ENCODE measurements at places on chromosomes 11 and 22. TPM values are rescaled to one million over a fixed set of nuclear protein-coding genes. Genes with fewer than 3 reads are reported as not detected.

The MMP10 gene
- total RNA-seq, result 45.8 TPM

The ST14 gene
- not detected for total RNA-seq

DNA sequence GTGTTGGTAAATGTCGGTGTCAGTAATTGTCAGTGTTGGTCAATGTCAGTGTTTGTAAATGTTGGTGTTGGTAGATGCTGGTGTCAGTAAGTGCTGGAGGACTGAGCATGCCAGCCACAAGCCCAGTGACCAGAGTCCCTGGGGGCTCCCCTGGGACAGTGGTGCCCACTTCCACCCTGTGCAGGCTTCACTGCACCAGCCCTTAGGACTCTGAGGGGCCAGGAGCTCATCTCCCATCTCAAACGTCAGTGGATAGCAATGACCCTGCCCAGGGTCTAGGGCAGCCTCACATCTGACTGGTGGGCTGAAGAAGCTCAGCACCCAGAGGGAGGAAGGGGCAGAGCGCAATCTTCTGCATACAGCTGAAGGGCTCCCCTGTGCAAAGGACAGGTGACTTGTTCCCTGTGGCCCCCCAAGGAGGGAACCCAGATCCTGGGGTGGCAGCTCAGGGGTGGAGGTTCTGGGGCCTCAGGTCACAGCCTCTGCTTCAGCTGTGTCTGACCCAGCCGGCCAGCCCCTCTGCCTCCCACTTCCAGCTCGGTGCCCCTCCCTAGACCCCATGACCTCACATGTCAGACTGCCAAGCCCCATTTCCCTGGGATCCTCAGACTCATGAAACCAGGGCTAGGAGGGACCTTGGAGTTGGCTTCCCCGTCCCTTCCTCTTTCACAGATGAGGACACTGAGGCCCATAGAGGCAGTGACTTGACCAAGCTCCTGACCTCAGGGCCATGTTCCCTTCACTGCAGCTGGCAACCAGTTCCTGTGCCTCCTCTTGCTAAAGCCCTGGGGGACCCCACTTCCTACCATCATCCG is 138.4 kb downstream of the CRYBB2 start:
- no peak for DNase-seq

- DNase-seq, result no peak
These were observed at the start of gene CRYBB1 for GRCh38 chr22:26617271-26618199. Gene CRYBB1, minus strand, starts transcription at chr22:26618027. Its CDS starts 1,708 bp downstream, at chr22:26616319.

- no peak for DNase-seq
These were observed 6.9 kb downstream of the C22orf39 start for GRCh38 chr22:19440411-19441195.

The NXPE4 gene
- total RNA-seq, result not detected

The MN1 gene
- total RNA-seq, result 0.22 TPM

- no peak for DNase-seq
These were observed 143.9 kb downstream of the CADM1 start for GRCh38 chr11:115360186-115360824.

DNA sequence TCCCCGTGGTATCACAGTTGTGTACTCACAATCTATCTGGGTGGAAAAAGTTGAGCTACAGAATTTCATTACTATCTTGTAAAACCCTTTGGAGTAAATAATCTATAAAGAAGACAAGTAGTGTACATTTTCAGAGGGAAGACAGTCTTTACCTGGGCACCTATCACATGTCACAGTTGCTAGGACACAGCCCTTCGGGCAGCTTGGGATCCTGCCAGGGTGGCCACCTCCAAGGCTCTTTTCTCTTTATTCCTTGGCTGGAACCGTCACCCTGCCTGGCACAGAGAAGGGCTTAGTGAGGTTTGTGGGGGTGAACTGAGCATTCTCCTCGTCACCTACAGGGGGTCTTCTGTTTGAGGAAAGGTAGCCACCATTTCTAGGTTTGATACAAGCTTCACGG is 23.6 kb downstream of the LRRC74B start:
- no peak for DNase-seq

The EHBP1L1 gene
- total RNA-seq, result 4.8 TPM

The RRP8 gene
- total RNA-seq, result 10.3 TPM

The LUZP2 gene
- total RNA-seq, result not detected

DNA sequence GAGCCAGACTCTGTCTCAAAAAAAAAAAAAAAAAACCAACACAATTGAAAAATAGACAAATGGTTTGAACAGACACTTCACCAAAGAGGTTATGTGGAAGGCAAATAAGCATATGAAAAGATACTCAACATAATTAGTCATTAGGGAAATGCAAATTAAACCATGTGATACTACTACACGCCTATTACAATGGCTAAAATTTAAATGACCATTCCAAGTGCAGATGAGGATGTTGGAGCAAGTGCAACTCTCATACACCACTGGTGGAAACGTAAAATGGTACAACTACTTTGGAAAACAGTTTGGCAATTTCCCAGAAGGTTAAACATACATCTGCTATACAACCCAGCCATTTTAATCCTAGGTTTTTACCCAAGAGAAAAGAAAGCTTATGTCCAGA is 24.3 kb downstream of the EIF4ENIF1 start:
- DNase-seq, result no peak

DNA sequence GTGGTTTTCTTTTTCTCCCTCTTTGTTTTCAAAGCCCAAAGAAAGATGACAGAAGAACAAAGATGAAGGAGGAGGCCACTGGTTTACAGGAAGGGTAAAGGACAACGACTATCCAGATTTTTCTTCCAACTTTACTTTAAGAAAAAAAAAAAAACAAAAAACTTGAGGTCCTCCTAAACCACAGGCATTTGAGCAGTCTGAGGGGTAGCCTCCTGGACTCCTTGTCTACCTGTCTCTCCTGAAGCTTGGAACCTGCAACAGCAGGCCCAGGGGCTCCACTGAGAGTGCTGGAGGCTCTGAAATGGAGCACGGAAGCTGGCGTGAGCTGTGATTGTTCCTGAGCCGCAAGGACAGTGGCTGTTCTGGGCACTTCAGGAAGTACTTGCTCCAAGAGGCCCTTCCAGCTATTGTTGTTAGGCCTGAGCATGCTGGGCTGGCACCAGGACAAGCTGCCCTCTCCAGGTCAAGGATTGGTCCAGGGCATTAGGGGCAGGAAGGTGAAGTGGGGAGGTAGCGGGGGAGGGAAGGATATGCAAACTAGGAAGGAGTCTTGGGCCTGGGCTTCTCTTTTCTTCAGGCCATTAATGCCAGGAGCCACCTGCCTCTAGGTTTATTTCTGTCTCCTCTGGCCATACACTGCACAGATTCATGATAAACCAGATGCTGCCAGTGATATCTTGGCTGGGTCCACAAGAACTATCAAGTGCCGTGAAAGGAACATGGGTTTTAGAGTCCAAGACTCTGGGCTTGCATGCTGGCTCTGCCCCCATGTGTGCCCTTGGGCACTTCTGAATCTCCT is 147.3 kb downstream of the CCDC34 start:
- DNase-seq, result peak; percentile 88

The TALDO1 gene
- 121 TPM for total RNA-seq

The GLYAT gene
- not detected for total RNA-seq

The OR52I1 gene
- total RNA-seq, result not detected

GRCh38 chr11:6629892-6630631 is 10.8 kb upstream of the TPP1 start:
- no peak for DNase-seq

DNA sequence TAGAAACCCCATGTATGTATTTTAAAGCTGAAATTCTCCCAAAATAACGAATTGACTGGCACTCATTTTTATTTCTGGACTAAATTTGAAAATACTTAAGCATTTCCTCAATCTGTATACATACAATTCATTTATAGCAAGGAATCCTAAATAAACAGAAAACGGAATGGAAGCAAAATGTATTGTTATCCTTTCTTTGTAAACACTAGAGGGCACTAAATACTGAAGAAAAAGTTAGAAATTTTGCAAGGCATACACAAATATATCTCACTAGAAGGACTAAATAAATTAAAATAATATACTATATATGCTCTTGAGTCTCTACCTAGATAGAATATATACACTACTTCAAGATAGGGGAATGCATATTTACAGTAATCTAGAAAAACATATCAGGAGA is 23.1 kb upstream of the ANO5 start:
- no peak for DNase-seq

DNA sequence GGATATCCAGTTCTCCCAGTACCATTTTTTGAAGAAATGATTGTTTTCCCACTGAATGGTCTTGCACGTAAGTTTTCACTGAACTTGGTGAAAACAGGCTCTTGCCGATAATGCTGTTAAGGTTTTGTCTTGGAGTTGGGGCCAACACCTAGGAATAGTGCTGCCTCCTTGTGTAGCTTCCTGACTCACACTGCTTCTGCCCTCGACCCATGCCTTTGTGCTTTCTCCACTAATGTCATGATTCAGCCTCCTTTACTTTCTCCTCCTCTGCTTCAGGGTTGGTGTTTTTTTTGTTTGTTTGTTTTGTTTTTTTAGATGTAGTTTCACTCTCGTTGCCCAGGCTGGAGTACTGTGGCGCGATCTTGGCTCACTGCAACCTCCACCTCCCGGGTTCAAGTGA is 30.2 kb downstream of the SLC5A1 start:
- no peak for DNase-seq

DNA sequence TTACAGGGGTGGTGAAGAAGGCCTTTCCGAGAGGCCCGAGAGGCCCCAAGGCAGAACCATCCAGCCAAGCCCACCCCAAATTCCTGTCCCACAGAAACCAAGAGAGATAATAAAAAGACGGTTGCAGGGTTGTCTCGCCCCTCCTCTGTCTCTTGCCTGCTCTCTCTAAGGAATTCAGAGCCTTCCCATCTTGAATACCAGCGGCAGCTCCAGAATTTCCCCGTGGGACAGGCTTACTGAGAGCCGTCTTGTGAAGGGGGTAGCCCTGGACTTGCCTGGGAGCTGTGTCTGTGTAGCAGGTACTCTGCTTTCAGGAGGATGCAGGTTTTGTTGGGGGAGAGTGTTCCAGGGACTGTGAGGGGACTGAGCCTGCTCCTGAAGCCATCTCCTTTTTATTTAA is 9.6 kb upstream of the EIF3D start:
- no peak for DNase-seq

- no peak for DNase-seq
These were observed 1.5 kb downstream of the FADS3 start for GRCh38 chr11:61889831-61890230.

GRCh38 chr11:11732116-11732515 is 109.7 kb upstream of the USP47 start:
- DNase-seq, result no peak

The GDPD4 gene
- not detected for total RNA-seq

DNA sequence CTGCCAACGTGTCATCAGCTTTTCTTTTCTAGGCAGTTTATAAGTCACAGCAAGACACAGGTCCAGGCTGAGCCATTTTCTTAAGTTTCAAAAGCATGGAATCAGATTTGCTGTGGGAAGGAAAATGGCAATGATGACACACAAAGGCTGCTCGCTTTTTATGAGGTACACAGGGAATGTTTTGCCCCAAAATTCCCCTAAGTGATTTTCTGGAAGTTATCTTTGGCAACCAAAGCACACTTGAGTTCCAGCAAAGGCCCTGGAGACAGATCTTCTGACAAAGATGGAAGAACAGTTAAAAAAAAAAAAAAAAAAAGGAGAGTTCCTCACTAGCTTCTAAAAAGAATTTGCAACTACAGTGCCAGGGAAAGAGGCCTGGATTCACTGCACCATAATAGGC is 260.8 kb downstream of the LARGE1 start:
- DNase-seq, result no peak

The ESRRA gene
- total RNA-seq, result 33.8 TPM

The CABP4 gene
- total RNA-seq, result 1.3 TPM

The SMTNL1 gene
- total RNA-seq, result not detected

The MS4A7 gene
- not detected for total RNA-seq

GRCh38 chr11:32893343-32894148 is 935 bp downstream of the QSER1 start:
- peak; percentile 77 for DNase-seq

- no peak for DNase-seq
These were observed 38.6 kb downstream of the ARHGAP1 start for GRCh38 chr11:46661836-46662235.

GRCh38 chr11:19890308-19890707 is 177.7 kb downstream of the NAV2 start:
- DNase-seq, result peak; percentile 54

The XKR3 gene
- total RNA-seq, result not detected

DNA sequence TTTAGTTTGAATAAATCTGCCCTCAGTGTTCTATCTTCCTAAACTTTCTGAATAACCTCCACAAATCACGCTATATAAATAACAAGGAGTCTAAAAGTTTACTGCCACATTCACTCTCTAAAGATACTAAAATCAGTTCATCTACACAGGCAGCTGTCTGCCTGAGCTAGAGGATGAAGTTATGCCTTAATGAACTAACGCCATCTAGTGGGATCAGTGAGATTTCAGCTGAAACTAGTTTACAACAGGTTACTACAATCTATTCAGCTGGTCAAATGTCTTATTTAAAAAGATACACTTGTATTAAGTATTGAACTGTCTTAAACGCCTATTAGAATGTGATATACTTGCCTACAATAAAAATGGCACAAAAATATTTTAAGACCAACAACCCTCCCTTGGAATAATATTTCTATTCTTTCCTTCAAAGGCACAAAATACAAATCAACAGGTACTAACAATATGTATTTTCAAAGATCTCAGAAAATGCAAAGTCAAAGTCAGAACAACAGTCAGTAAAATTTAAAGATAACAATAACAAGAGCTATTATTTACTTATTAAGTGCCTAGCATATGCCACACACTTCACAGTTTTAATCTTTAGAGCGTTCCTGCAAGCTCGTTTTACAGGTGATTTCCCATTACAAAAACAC is 84.1 kb downstream of the LARGE2 start:
- peak; percentile 75 for DNase-seq

The FIBIN gene
- total RNA-seq, result not detected

- DNase-seq, result no peak
These were observed 20.9 kb downstream of the ST14 start for GRCh38 chr11:130180491-130180890.

DNA sequence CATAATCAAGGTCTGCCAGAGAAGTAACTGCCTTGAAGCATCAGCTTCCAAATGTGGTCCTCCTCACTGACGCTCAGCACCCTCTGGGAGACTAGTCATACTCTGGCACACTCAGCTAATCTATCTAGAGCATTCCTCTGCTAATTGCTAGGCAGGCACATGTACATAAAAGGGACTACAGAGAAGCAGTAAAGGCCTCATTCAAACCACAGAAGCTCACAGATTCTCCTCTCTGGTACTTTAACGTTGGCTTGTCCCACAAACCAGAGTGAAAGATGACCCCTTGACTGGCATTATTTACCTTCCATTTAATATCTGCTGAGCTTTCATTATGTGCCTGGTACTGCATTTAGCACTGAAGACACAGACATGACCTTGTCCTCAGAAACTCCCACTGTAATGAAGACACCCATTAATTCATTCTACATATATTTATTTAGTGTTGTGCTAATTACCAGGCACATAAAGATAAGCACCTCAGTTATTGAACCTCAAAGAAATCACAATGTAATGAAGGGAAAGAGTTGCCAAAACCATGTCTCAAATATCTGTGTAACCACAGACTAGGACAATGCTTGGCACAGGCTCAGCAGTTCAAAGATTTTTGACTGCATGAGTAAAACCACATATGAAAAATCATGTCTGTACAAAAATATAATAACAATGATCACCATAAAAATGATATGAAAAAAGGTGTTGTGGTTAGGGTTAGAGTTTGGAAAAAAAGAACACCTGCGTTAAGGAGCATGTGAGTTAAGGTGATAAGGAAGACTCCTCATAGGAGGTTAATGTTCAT is 550.4 kb downstream of the DLG2 start:
- no peak for DNase-seq

The MMP12 gene
- not detected for total RNA-seq

The TRIM22 gene
- 66.9 TPM for total RNA-seq
